NCI-H2171 treated with DMSO at 0.1 percent for 48 hours (cell line): ENCODE measurements at places on chromosomes 3 and 15.

GRCh38 chr3:192005989-192006388, 545.0 kb downstream of the PYDC2 start:
- DNase-seq: no peak

DNA sequence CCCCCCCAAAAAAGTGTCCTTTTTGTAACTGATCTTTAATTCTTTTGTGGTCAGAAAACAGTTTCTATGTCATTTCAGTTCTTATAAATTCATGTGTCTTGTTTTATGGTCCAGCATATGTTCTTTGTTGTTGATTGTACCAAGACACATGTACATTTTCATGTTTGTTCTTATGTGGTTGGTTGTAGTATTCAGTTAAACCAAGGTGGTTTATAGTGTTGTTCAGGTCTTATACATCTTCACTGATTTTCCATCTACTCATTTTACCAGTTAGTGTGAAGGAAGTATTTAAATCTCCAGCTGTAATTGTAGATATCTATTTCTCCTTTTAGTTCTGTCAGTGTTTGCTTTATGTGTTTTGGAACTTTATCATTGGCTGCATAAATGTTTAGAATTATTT, 24.0 kb downstream of the MEF2A start:
- DNase-seq: no peak

DNA sequence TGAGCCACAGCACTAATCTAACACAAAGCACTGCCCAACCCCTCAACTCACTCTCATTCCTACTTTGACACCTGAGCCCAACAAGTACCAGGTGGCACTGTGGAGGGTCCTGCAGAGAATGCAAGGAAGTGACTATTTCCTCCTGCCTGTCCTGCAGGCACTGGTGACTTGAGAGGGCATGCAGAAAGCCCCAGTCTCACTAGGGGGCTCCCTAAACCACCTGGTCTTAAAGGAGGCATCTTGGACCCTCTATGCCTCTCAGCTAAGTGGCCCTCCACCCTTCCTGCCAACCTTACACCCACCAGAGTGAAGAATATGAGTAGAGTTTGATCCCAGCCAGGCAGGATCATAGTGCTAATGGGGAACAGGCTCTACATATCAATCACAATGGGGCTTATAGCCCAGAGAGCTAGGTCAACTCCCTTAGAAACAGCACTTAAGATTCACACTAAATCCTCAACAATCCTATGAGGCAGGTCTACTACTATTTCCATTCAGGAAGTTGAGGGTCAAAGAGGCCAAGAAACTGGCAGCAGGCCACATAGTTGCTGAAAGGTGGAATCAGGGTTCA, 15.2 kb downstream of the TRAIP start:
- DNase-seq: peak; percentile 13

DNA sequence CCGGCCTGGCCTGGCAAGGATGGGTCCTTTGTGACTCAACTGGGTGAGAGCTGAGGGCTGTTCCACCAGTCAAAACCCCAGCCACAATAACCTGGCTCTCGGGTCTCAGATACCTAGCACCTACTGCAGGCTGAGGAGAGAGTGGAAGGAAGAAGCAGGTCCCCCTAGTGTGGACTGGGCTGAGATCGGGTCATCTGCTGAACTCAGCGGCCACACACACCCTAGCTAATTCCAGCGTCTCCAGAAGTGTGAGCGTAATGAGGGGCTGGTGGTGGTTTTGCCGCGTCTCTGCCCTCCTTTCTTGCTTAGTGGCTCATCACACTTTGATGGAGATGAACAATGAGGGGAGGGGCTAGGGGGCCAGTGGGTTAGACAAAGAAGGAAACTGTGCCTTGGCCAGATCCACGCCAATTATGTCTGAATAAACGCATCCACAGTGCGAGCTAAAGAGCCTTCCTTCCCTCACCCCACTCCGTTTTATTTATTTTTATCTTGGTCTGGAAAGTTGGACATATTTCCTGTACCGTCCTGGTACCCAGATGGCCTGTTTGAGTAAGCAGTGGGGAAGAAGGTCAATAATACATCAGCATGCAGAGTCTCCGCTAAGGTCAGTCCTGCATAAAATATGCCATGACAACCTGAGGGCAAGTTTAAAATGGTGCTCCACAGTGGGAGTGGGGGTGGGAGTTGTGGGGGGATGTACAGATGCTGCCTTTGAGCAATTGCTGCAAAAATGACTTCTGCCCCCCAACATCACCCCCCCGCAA, 370.0 kb downstream of the WDR72 start:
- DNase-seq: no peak

- no peak for DNase-seq
Observed at GRCh38 chr3:21751886-21752285, 876 bp upstream of the ZNF385D start.

GRCh38 chr3:58281069-58281468, 25.0 kb upstream of the RPP14 start:
- DNase-seq: no peak

DNA sequence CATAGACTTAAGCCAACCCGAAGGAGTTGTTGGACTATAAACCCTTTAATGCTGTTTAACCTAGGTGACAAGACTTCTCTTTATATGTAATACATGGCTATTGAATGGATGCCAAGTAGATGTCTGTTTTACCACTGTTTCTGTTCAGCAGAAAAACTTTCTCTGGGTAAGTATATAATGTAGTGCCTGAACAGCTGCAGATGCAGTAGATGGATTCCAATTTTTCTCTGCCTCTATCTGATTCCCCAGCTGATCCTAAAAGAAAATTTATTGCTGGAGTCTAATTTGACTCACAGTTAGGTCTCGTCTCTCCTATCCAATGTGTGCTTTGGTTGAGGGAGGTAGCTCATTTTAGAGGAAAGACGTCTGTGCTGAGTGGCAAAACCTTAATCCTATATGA, 256.5 kb upstream of the CBLB start:
- DNase-seq: no peak

DNA sequence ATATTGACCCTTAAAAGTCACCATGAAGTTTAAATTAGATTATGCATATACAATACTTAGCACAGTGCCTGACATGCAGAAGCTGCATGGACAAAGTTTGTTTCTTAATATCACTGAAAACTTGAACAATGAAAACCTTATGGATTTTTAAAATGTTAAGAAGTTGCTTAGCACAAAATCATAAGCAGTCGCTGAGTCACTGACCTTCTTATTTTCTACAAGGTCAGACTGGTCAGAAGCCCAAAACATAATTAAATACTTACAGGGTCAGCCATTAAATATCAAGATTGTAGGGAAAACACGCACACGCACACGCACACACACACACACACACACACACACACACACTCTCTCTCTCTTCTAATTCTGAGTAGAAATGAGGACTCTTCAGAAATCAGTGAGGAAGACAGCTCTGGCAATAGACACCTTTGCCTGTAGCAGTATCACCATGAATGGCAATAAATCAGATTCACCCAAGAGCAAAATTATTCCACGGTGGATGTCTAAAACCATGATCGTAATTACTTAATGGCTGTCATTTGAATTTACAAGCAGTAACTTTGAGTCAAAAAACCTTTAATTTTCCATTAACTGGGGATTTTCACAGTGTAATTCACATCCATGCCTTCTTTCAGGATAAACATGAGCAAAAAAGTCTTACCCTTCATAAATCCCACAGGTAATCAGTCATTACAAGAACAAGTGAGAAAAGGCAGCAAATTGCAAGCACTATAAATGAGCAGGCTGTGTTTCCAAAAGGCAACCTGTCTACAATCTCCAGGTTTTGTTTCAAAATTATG, 147.5 kb downstream of the OSBPL10 start:
- no peak for DNase-seq

GRCh38 chr3:15460891-15461531, 33.6 kb downstream of the EAF1 start:
- DNase-seq: peak; percentile 41

GRCh38 chr15:94671858-94672532, 440.6 kb downstream of the MCTP2 start:
- no peak for DNase-seq

- DNase-seq: no peak
Observed at GRCh38 chr3:61996366-61996765, 377.0 kb downstream of the FEZF2 start.

GRCh38 chr15:98666841-98667240, 18.5 kb downstream of the IGF1R start:
- DNase-seq: no peak

DNA sequence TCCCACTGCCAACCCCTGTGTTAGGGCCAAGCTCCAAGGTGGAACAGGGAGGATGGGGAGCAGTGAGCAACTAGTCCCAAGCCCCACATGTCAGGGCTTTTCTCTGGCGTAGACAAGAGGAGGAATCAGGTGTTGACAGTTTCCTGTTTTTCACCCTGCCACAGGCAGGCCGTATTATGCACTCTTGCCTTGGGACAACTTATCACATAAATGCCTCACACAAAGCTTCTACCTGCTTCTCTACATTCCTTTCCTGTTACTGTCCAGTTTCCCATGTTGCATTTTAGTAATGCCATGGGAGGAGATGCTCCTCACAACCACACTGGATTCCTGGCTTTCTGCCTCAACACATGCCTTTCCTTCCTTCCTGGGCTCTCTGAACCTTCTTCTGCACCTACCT, 381.2 kb upstream of the ATP11B start:
- no peak for DNase-seq

GRCh38 chr3:177426106-177426877, 229.0 kb upstream of the TBL1XR1 start:
- DNase-seq: no peak

GRCh38 chr3:140756240-140757016, 78.6 kb downstream of the TRIM42 start:
- no peak for DNase-seq

GRCh38 chr3:62604751-62605351, 231.5 kb upstream of the FEZF2 start:
- DNase-seq: peak; percentile 15

DNA sequence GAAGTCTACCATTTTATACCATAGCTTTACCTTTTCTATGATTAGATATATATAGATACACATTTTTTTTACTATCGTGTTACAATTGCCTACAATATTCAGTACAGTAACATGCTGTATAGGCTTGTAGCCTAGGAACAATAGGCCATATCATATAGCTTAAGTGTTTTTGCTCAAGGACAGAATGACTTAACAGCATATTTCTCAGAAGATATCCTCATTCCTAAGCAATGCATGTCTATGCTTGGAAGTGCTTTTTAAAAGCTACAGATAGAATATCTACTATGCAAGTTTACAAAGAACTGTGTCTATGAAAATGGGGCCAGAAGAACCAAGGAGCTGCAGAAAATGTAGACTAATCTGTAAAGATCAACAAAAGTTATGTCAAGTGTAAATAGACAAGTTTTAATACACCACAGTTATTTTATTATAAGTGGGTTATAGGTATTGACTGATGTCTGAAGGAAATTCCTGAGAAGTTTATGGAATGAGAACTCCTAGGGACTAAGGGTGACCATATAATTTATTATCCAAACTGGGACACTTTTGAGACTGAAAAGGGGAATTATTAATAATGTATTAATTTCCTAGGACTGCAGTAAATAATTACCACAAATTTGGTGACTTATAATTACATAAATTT, 138.7 kb upstream of the TGFBR2 start:
- no peak for DNase-seq

GRCh38 chr15:80118956-80119355, 33.8 kb upstream of the FAH start:
- DNase-seq: peak; percentile 90

- DNase-seq: no peak
Observed at GRCh38 chr15:88389120-88389519, 78.1 kb downstream of the MRPL46 start.

DNA sequence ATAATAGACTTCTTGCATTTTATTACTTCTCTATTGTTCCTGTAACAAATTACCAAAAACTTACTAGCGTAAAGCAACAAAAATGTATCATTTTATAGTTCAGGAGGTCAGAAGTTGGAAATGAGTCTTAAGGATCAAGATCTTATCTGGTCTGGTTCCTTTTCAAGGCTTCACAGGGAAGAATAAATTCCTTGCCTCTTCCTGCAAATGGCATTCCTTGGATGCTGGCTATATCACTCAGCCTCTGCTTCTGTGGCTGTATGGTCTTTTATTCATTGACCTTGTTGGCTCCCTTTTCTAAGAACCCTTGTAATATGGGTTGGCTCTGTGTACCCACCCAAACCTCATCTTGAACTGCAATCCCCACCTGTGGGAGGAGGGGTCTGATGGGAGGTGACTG, 478.4 kb upstream of the THBS1 start:
- DNase-seq: no peak

DNA sequence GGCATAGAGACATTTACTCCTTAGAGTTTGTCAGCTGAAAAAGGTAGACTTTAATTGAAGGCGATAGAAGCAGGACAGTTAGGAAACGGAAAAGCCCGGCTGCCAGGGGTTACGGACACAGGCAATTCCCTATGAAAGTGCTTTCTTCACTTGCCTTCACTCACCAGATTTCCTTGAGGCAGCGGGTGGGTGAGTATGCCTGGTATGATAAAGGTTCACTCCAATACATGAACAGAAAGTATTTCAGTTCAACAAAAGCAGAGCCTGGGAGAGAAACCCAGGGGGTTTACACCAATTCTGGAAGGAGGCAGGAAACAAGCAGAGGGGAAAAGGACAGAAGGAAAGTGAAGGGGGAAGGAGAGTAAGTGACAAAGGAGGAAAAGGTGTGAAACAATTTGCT, 53.9 kb downstream of the QTRT2 start:
- no peak for DNase-seq

- DNase-seq: no peak
Observed at GRCh38 chr15:87939848-87940457, 316.6 kb downstream of the NTRK3 start.

GRCh38 chr3:38227989-38228388, 37.6 kb upstream of the SLC22A13 start:
- no peak for DNase-seq

GRCh38 chr15:72907733-72908132, 124.2 kb upstream of the ADPGK start:
- DNase-seq: peak; percentile 73

DNA sequence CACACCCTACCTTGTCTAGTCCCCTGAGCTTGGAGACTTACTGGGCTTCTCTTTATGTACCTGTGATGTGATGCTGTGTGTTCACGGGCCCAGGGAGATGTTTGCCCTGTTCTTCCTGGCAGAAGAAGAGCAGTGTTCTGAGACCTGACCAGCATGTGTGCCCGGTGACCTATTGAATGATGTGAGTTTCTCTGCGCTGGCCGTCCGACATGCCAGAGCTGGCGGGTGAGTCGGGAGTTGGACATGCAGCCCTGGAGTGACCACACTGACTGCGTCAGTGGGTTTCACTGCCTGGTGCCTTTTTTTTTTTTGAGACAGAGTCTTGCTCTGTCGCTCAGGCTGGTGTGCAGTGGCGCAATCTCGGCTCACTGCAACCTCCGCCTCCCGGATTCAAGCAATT, 42.3 kb downstream of the CGNL1 start:
- no peak for DNase-seq

GRCh38 chr3:121330118-121330517, 215.7 kb downstream of the POLQ start:
- DNase-seq: no peak

GRCh38 chr3:86923071-86923491, 67.9 kb downstream of the VGLL3 start:
- peak; percentile 89 for DNase-seq

GRCh38 chr15:38028869-38029268, 94.4 kb downstream of the TMCO5A start:
- DNase-seq: no peak

- peak; percentile 27 for DNase-seq
Observed at GRCh38 chr3:126287536-126288241, 69.5 kb downstream of the KLF15 start.
